Astrocyte (in vitro differentiated cells and primary cell): ENCODE measurements at places on chromosomes 3 and 15. TPM values are rescaled to one million over a fixed set of nuclear protein-coding genes. Genes with fewer than 3 reads are reported as not detected.

The TF gene
- total RNA-seq = 0.34 and 1.3 TPM in 2 replicates

The VILL gene
- total RNA-seq = 1.0 and 1.5 TPM in 2 replicates

The EDEM1 gene
- total RNA-seq = 62.7 and 65.4 TPM in 2 replicates

The OR5K2 gene
- not detected in 2 replicates for total RNA-seq

The PRR23E gene
- not detected in 2 replicates for total RNA-seq

The RGMA gene
- 5.7 and 6.2 TPM in 2 replicates for total RNA-seq

The MST1 gene
- 9.3 and 15.1 TPM in 2 replicates for total RNA-seq

The RNU5B-1 gene
- 11.7 TPM in 1 of 2 replicates, not detected in the other for total RNA-seq

The ACTC1 gene
- total RNA-seq = 860 and 942 TPM in 2 replicates

The GOLGA8M gene
- 1.5 and 1.6 TPM in 2 replicates for total RNA-seq

The SECISBP2L gene
- 52.5 and 53.2 TPM in 2 replicates for total RNA-seq

The LMOD3 gene
- total RNA-seq = 0.07 TPM in 1 of 2 replicates, not detected in the other

The NDN gene
- 59.5 and 61.6 TPM in 2 replicates for total RNA-seq

DNA sequence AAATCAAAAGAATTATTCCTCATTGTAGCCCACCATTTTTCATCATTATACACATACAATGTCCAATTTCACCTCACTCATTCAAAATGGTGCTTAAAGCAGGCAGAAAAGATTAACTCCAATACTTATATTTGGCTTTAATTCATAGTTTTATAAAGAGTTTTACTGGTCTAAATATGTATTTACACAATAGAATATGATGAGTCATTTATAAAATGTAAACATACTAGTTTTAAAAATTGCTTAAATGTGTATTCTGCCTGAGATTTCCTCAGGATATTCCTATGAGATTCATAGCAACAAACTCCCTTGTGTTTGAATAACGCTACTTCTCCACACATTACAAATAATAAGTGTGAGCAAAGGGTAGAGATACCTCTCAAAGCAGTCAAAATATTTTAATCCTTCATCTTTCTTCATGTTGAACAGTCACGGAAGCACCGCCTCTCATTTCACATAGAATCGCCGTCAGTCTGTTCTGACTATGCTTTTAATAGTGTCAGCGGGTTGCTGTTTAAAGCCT is 75.7 kb upstream of the GBE1 start:
- no peak for DNase-seq

- DNase-seq = no peak
These were observed 31.4 kb upstream of the MGLL start for GRCh38 chr3:127853681-127854080.

GRCh38 chr3:178446059-178446458 is 90.2 kb upstream of the KCNMB2 start:
- DNase-seq = no peak

DNA sequence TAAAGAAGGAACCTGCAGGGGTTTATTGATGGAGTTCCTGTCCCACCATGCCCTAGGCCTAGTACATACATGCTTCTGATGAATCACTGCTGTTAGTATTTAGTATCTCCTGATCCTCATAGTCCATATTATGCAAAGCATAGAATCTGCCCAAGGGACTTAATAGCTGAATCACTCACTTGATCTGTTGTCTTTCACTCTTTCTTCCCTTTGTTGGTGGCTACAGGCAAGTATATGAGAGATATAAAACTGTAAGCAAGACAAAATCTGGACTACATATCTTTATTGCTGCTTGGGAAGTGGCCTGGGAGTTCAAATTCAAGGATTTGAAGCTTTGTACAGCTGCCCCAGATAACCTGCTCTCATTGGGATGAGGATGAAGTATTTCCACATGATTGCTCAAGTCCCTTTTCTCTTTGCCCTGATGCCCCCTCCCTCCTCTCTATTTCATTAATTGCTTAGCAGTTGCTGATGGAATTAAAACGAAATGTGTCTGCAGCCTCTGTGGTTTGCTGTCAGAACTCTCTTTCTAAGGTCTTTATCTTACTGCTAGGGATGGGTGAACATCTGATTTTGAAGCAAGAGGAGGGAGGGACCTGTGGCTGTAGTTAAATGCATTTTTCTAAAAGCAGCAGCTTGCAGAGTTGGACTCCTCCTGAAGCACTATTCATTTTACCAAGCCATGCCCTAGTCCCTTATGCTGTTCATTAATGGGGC is 114.1 kb downstream of the ZNF609 start:
- peak; percentile 39 for DNase-seq

- DNase-seq = no peak
These were observed 557.1 kb downstream of the NLGN1 start for GRCh38 chr3:173954647-173955046.

DNA sequence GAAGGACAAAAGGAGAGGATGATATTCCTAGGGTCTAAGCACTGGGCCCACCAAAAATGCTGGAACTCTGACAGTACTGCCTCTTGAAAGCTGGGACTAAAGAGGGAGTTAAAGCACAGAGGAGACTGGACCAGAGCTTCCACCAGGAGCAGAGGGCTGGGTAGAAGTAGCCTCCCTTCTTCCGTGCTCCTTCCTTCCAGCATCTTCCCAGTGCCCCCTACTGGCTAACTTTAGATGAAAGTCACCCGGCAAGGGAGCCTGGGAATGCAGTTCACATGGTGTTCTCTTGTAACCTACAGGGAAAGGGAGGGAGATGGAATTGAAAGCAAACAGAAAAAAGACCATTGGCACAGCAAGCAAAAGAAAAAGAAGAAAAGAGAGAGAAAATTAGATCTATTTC is 106.1 kb upstream of the COL8A1 start:
- DNase-seq = peak; percentile 55

GRCh38 chr15:57118013-57118799 is 199.8 kb downstream of the TCF12 start:
- DNase-seq = peak; percentile 53

GRCh38 chr15:85886309-85886811 is 91.6 kb upstream of the KLHL25 start:
- DNase-seq = no peak

DNA sequence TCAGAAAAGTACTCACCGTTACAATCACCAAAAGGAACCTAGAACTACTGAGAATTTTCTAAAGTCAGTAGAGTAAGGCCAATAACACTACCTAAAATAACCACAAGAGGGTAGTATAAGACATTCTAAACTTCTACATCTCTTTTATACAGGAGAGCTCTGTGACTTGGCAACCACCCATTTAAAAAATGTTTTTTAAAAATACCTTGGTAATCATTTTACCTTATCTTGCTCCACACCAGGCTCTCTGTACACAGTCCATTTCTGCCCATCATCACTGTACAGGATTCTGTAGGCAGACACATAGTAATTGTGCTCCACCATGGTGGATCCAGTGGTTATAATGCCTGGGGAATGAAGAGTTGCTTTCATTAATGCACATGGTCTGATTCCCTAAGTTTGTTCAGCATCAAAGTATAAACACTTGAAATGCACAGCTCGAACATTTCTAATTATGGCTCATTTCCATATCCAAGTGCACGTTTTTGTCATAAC is 54.5 kb downstream of the ST3GAL6 start:
- DNase-seq = peak; percentile 34

- DNase-seq = peak; percentile 54
These were observed 423.0 kb upstream of the TPM1 start for GRCh38 chr15:62619526-62619925.

- no peak for DNase-seq
These were observed 352.7 kb downstream of the ARPP21 start for GRCh38 chr3:35992041-35992440.

- peak; percentile 0 for DNase-seq
These were observed 60.4 kb upstream of the CD96 start for GRCh38 chr3:111481551-111481950.

DNA sequence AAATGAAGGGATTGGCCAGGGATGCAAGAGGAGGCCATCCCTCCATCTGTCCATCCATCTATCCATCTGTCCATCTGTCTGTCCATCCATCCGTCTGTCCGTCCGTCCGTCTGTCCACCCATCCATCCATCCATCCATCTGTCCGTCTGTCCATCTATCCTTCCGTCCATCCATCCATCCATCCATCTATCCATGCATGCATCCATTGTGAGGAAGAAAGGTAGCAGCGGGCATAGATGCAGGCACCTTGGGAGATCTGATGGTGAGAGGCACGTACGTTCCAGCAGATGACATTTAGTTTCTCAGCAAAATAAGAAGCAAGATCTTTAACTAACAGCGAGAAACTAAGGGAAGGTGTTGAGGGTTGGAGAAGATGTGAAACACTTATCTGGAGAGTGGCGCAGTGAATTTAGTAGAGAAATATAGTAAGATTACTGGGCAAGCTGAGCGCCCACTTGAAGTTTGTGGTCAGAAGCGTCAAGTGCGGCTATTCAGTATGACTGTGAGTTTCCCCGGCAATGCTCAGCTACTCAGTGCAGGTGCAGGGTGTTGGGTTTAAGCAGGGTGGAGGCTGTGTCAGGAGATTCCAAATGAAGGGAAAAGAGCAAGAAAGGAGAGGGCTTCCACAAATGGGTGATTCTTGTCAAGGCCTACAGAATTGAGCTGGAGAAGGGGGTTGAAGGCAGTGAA is 22.4 kb upstream of the SRP14 start:
- DNase-seq = no peak

DNA sequence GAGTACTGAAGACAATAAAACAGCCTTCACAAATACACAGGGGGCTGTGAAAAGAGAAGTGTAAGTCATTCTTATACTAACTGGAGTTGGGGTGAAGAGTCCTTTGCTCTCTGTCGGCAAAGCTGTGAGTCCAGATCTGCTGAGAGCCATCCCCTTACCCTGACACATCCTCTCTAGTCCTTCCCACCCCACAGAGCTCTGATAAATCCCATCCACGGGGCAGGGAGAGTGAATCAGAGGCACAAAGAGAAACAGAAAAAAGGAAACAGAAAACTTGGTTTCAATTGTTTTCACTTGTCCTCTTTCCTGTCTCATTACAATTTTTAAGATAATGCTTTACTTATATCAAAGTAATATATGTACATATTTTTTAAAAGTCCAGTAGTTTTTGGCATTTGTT is 18.2 kb upstream of the ZNF639 start:
- no peak for DNase-seq

DNA sequence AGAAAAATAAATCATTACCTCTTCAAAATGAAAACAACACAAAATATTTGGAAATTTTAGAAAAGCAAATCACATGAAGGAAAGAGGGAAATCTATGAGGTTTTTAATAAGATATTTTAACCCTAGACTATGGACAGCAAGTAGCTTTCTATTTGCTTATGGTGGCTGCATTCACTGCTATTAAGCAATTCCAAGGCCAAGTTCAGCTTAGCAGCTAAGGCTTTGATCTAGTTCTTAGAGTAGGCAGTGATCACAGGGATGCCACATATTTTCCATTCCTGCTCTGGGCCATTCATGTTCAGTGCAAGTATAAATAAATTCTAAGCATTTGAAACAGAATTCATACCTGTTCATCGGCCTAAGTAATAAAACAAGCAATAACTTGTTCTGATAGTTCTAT is 235.3 kb downstream of the CDIN1 start:
- DNase-seq = no peak

- no peak for DNase-seq
These were observed at the start of gene IL16 for GRCh38 chr15:81196576-81197254. IL16 (plus strand) TSS chr15:81196879; CDS start chr15:81225400, 28,521 bp downstream.

- peak; percentile 20 for DNase-seq
These were observed 794 bp downstream of the LRIG1 start for GRCh38 chr3:66499881-66500575.

GRCh38 chr3:189419683-189420082 is 211.5 kb upstream of the TP63 start:
- DNase-seq = no peak

DNA sequence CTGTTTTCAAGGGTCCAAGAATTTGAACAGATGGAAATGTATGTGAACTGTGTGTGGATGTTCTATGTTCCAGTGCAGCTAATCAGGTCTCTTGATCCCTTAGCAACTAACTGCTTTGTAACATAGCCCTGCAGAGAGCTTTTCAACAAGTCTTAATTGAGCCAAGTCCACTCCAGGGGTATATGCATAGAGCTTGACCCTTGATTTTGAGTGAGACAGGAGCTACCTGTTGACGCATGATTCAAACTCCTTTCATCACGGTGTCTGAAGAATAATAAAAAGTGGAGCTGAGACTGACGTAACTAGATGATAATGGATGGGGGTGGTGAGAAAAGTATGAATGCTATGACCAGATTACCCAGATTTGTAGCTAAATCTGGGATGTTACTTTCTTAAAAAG is 93.3 kb upstream of the CCDC54 start:
- peak; percentile 17 for DNase-seq

- DNase-seq = no peak
These were observed 162.7 kb upstream of the LYSMD4 start for GRCh38 chr15:99895956-99896311.

DNA sequence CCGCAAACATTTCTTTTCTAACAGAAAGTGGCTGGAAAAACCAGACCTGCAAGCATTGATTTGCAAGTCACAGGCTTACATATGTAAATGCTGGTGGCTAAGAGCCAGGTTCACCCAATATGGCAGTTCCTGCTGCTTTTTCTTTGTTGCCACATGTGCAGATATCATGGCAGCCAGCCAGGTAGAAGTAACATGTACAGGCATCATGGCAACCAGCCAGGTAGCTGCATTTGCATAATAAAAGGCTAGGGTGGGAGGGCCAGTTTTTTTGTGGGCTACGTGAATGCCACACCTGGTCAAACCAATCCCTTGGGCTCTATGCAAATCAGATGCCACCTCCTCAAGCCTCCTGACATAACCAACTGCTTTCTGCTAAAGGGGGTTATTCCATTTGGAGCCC is 2.8 kb upstream of the SMCO1 start:
- no peak for DNase-seq

GRCh38 chr3:53888232-53888631 is 3.4 kb downstream of the SELENOK start:
- DNase-seq = no peak

DNA sequence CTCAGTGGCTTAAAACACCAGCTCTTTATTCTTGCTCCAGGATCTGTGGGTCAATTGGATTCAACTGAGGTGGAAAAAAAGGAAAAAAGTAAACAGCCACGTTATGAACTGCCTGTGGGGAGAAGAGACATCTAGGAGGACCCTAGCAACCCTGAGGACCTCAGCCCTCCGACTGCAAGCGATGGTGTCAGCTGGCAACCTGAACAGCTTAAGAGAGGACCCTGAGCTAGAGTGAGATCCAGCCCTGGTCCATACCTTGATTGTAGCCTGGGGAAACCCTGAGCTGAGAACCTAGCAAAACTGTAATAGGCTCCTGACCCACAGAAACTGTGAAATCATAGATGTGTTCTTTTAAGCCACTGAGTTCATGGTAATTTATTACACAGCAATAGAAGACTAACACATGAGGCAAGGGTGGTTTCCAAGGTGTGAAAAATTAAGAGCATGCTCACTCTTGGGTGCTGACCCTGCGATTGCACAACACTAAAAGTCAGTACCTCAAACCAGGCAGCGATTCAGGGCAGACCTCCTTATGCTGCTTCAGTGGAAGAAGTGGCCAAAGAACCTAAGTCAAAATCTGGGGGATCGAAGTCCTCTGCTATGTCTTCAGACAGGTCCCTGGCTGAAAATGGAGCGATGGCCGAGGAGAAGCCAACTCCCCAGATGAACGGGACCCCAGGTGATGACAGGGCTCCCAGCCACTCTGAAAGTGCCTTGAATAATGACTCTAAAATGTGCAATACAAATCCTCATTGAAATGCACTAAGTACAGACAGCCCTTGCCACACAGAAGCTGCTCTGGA is 57.7 kb downstream of the GASK1A start:
- no peak for DNase-seq

GRCh38 chr3:191959876-191960413 is 499.0 kb downstream of the PYDC2 start:
- peak; percentile 10 for DNase-seq

GRCh38 chr3:64321747-64322146 is 96.5 kb upstream of the PRICKLE2 start:
- DNase-seq = peak; percentile 93
